Non-pigmented ciliary epithelial cell (primary cell): ENCODE measurements at places on chromosomes 12 and 14.

GRCh38 chr12:116620124-116620491 lies 60.9 kb downstream of the MAP1LC3B2 start:
- no peak for DNase-seq

GRCh38 chr14:66507181-66507721 lies 696 bp upstream of the GPHN start:
- DNase-seq = no peak

DNA sequence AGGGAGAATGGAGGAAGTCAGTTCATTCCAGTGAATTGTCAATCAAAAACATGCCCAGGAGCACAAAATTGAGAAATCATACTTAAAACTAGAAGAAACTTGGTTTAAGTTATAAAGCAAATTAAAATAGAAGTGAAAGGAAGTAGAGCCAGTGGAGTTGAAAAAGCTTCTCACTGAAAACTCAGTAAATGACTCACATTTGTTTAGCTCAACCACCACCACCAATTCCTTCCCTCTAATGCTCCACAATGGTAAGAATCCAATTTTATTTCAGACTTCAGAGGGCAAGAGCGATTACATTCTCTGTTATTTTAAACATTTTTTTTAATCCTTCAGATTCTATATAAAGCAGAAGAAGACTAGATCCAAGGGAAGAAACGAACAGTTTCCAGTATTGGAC lies 19.4 kb downstream of the UTP20 start:
- no peak for DNase-seq

GRCh38 chr14:94163796-94164195 lies 10.3 kb upstream of the PPP4R4 start:
- DNase-seq = no peak

DNA sequence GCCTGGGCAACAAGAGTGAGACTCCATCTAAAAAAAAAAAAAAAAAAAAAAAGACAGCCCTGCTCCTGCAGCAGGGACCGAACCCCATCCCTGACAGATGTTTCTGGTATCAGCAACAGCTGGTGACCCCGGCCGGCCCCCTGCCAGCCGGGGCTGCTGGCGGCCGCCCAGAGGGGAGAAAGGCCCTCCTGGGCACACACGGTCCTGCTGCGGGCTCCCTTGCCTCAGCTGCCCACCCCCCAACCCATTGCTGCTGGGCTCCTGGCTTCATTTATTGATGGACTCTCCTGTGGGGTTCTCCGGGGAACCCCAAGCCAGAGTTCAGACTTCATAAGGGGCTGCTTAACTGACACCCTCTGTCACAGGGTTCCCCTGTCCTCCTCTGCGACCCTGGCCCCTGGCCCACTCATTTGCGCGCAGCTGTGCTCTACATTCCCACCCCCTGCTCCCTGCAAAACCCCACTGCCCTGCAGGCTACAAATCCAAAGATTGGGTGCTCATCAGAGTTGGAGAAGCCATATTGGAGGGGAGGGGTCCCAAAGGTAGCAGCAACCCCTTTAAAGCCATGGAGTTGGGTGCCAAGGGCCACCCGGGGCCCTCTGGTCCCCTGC lies 103.6 kb upstream of the RTL1 start:
- DNase-seq = no peak

DNA sequence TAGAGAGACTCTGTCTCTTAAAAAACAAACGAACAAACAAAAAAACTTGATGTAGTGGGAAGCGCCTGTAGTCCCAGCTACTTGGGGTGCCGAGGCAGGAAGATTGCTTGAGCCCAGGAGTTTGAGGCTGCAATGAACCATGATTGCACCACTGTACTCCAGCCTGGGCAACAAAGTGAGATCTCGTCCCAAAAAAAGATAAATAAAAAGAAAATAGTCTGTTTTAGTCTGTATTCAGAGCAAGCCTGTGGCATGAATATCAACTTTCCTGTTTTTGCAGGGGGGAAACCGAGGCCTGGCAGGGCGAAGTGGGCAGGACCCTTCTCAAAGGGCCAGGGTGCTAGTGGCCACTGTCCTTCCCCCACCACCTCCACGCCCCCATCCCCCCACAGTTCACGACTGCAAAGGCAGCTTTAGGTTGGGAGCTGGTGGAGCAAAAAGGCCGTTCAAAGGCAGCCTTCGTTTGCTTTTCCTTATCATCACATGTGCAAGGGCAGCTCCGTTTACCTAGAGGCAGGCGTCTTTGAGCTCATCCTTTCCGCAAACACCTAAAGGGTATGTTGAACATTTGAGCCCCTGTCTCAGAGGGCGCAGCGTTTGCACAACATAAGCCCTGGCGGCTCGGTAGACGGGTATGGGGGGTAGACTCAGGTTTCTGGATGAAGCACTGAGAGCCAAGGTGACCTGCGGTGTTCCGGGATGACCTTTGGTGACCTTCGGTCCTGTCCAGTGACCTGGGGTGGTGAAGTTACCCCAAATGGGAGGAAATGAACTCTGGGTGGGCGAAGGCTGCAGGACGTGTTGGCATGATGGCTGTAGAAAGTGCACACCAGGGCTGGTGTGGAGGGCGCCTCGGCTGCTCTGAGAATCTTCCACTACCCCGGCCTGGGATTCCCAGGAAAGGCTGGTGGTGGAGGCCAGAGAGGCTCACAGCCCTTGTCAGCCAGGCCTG lies 8.7 kb upstream of the MEG3 start:
- no peak for DNase-seq

- DNase-seq = no peak
Observed at GRCh38 chr14:77198561-77198960, 17.0 kb downstream of the TMEM63C start.

- no peak for DNase-seq
Observed at GRCh38 chr14:91245029-91245428, 525 bp upstream of the GPR68 start.

DNA sequence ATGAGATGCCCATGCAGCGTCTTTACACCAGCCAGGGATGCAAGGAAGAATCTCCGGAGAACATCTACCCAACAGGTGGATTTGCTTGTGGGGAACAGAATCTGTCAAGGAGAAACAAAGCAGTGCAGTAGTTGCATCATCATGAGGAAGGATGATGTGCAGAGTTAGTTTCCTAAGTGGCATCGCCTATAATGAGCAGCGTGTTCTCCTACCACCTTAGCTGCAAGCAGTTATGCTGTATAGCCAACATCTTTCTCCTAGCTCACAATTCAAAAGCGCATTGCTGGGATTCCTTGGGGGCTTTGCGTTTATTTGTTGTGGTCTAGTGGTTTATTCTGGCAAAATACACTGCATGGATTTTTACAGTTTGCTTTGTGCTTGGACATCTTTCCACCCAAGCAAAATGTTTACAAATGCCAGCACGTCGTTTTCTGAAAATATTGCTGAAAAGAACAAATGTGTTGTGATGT lies 233.0 kb downstream of the RGS6 start:
- DNase-seq = no peak

DNA sequence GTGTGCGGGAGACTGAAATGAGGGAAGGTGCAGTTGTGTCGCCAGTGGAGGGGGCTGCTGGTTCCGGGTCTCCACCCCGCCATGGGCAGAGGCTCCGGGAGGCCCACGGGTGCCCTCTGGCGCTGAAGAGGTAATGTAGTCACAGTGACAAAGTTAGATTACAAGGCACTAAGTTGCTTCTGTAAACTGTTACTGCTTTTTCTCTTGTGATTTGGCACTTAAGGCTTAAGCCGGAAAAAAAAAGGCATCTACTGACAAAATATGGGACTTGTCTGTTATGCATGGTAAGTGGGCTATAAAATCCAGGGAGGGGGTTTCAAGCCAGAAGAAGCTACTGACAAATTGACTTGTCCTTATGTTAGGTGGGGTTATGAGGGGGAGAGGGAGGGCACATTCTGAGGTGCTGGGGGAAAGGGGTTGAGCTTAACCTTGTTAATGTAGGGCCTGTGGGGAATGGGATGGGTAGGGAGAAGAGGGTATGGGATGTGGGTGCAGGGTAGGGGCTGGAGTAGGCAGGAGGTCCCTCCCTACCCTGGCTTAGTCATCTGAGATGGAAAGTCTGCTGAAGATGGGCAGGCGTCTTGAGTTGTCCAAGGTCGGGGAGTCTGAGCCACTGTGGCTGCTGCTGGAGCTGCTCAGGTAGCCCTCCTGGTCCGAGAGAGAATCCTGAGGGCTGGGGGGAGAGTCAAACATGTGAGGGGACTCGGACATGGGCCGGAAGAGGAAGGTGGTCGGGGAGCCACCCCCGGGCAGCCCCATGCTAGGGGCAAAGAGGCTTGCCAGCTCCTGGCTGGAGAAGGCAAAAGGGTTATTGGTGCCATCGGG lies 3.7 kb downstream of the ZFP36L1 start:
- no peak for DNase-seq

- no peak for DNase-seq
Observed at GRCh38 chr14:28102814-28103213, 663.8 kb upstream of the FOXG1 start.

DNA sequence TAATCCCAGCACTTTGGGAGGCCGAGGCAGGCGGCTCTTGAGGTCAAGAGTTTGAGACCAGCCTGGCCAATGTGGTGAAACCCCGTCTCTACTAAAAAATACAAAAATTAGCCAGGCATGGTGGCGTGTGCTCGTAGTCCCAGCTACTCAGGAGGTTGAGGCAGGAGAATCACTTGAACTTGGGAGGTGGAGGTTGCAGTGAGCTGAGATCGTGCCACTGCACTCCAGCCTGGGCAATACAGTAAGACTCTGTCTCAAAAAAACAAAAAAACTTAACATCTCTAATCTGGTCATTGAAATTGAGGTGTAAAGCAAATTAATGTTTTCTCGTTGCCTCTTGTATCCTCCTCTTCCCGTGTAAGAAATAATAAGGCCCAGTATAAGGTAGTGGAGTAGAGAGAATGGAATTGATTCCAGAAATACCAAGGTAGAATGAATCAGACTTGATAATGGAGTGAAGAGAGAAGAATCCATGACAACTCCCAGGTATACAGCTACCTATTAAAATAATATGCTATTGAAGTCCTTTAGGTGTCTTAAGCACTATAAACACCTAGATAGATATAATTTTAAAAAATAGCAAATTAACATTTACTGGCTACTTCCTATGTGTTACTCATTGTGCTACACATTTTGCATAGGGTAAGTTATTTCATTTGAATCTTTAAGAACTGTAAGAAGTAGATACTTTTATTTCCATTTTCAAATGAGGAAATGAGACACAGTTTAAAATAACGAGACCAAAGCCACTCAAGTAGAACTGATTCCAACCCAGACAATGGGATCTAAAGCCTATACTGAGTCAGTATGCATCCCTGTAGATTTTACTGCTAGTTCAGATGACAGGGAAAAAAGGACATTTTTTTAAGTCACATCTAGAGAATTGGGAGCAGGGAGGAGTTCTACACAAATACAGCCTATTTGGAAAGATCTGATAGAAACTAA lies 23.2 kb downstream of the RAP1B start:
- DNase-seq = no peak

DNA sequence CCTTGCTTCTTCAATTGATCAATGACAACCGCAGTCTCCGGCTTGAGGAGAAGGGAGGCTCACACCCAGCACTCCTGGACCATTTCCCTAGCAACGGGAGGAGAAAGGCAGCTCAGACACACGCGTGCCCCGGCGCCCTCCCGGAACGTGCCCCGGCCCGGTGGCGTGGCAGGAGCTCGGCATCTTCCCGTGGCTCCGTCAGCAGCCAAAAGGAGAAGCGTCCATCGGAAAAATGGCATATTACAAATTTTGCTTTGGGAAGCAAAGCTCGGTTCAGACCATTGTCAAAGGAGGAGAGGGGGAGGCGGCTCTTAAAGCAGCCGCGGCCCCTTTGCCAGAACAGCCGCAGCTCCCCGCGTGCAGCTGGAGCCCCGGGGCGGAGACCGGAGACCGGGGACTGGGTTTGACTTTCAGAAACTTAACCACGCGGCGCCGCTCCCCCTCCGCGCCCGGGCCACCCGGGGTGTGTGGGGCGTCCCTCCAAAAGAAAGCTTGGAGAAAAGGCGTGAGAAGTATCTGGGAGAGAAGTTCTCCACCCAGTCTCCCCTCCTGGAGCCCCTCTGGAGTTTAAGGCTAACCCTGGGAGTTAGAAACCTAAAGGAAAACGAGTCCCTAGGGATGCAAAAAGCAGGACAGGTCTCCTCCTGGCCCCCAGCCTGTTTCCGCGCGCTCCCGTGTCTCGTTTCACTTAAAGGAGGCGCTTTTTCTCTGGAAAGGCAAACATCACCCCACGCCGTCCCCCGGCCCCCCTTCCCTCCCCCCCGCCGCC lies 545 bp downstream of the PPFIA2 start:
- no peak for DNase-seq

DNA sequence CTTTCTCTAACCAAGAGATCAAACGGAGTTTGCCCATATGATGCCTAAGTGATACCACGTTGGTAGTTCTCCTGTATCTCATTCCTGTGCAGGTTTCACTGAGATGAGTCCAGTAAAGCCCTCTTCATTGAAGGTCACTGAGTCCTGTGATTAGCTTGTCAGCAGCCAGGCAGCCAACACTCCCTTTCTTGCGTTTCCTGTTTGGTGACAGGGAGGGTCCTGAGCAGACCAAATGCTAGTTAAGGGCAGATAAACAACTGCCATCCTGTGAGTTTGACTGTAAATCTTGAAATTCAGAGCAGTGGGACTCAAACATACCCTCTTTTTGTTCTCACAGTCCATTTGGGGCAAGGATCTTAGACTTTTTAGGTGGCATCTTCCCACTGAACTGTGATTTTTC lies 39.4 kb downstream of the ZNF641 start:
- no peak for DNase-seq

- DNase-seq = no peak
Observed at GRCh38 chr14:50117456-50117855, 1.1 kb upstream of the VCPKMT start.

DNA sequence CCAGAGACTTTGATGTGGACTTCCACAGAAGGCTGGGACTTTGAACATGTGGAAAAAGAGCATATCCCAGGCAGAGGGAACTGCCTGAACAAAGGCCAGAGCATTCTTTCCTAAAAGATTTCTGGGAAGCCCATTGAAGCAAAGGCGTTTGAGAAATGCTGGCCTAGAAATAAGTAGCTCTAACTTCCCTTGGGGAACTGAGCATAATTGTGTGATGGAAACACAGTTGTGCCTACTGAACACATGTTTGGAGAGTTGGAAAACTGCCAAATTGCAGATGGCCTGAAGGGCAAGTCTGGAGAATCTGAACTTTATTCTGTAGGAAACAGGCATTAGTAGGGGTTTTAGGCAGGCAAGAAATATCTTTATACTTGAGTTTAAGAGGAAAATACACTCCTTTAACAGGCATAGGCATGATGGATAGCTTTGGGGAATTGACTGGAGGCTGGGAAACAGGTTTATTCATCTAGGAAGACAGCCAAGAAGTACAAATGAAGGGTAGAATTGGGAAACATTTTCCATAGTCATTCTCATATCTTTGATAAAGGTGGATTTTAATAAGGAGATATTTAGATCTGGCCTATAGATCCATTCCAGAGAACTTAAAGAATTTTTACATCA lies 134.1 kb downstream of the TPH2 start:
- DNase-seq = no peak

DNA sequence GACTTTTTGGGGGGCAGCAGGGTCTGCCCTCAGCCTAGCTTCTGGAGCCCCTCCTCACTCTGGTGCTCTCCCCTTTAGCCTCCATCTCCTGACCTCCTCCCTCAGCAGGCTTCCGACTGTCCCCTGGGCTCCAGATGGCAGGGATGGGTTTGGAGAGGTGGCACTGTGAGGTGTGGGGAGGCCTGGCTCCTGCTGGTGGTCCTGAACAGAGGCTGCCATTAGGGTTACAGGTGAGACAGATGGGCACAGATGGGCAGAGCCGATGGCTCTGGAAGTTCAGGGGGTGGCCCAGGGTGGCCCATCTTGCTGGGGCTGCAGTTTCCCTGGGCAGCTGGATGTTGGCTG lies 68.5 kb upstream of the BEGAIN start:
- DNase-seq = no peak
